Esophagus muscularis mucosa (tissue), 4 donors: ENCODE measurements at places on chromosomes 7 and 10.

GRCh38 chr10:122463466-122464249 lies 2.3 kb downstream of the HTRA1 start:
- DNase-seq, result no peak

DNA sequence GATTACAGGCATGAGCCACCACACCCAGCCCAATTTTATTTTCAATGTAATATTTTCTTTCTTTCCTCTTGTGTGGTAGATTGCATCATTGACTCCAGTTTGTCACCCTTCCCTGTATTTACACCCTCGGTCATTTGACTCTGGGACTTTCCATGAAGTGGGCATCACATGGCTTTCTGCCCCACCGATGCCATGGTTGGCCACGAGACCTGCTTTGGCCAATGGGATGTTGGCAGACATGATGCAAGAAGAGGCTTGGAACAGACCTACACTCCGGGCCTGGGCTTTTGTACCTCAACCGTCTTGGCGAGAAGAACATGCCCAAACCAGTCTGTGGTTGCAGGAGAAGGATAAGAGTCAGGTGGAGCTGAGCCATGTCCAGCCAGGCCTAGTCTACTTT lies 38.8 kb upstream of the CACUL1 start:
- DNase-seq, result no peak

- DNase-seq, result no peak
These were observed 5.0 kb upstream of the ANKRD61 start for GRCh38 chr7:6026011-6026819.

- DNase-seq, result no peak
These were observed 64.3 kb downstream of the MGMT start for GRCh38 chr10:129531195-129531968.

DNA sequence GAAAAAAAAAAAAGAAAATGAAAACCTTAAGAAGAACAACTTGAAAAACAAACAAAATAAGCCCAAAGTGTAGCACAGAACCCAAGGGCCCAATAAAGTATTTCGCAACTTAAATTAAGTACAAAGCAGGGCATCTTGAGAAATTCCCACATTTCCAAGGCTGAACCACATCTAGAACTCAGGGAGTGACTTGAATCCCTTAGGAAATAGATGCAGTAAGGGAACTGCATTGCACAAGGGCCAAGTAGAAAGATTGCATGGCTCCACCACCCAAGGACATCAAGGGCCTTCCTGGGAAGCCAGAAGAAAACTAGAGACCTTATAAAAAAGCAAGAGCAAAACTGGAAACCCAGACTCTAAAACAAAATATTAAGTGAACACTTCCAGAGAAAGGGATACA lies 352.7 kb downstream of the CXCL12 start:
- DNase-seq, result no peak

DNA sequence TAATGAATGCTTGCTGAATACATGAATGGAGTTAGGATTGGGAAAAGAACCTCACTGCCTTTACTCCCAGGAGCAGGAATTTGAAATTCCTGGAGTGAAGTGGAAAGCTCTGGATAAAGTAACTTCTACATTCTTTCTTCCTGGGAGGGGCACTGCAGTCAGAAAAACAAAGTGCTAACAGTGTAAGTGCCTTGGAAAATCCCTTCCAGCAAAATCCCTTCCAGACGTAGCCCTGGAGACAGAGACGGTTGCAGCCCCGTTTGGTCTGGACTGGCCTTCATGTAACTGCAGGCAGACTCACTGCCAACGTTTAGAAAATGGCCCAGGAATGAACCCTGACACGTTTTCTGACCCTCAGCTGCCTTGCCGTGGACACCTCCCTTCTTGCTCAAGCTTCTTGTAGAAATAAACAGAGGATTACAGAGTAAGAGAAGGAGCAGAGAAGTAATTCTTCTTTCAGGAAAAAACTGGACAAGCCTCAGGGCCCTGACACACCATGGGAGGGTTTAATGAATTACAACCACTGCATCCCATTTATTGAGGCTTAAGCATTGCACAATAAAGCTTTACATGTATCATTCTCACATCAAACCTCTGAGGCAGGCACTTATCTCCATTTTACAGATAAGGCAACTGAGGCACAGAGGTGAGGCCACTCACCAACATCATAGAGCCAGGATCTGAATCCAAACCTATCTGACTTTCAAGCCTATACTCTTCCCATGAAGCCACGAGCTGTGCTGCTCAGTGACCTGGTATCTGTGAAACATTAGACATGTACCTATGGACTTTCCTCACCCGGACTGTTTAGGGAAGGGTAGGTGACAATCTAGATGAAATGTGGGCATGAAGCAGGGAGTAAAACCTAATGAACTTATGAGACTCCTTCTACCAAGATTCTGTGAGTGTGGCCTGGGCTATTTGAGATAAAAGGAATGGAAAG lies 7.8 kb downstream of the ITPRIP start:
- DNase-seq, result peak; percentile 96

DNA sequence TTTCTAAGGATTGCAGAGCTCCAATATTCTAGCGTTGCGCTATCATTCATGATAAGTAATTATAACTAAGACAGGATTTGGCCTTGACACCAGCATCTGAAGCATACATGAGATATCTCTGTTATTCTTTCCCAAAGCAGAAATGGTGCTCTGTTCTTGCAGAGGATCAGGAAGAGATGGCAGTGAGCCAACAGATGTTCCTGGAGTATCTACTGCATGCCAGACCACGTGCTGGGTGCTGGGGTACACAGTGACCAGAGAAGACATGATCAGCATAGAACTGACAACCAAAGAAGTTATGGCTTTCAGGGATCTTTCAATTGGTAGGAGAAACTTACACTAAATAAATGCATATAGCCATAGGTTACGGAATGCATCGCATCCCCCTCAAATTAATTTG lies 63.7 kb upstream of the PLXNA4 start:
- DNase-seq, result no peak

- no peak for DNase-seq
These were observed 16.6 kb downstream of the GTF2I start for GRCh38 chr7:74674166-74674565.

DNA sequence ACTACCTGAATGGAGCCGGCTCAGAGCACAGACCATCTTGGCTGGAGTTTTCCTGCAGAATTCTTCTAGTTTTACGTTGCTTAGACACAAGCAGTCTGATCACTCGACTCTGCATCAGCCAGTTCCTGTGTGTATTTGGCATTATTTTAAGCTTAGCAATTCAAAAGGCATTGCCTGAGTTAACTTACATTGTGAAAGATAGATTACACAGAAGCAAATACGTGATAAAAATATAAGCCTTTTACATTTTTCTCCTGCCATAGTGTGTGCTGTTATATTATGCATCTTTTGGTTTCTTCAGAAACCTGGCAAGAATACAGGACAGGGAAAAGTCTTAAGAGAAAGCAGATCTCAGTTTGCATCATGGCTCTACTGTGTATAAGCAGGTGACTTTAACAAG lies 98.1 kb downstream of the LRRC4 start:
- DNase-seq, result no peak

GRCh38 chr10:104895541-104895940 lies 254.5 kb downstream of the SORCS3 start:
- no peak for DNase-seq

- DNase-seq, result no peak
These were observed 61.1 kb downstream of the PTPRN2 start for GRCh38 chr7:158526531-158526930.

GRCh38 chr7:55731931-55732330 lies 130.6 kb downstream of the SEPTIN14 start:
- no peak for DNase-seq

- DNase-seq, result no peak
These were observed 29.1 kb downstream of the NUDCD3 start for GRCh38 chr7:44461387-44461786.

DNA sequence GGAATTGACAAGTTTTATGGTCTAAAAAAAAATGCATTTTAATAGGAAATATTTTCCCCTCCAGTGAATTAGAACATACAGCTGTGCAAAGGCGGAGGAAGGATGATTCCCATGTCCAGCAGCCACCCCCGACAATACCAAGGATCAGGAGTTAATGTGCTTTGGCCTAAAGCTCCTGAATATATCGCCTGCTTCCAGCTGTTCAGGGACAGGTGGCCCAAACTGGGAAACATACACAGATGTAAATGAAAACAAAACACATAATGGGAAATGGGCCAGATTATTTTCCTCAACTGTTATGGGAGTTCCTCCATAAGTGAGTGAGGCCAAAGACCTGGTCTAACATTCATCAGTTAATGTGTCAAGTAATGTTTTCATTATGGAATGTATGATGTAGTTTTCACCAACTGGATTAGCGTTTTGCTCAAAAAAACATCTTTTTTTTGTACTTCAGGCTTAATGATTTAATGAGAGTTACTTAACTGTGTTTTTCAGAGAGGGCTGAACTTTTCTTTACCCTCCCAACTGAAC lies 55.1 kb upstream of the LAMB1 start:
- DNase-seq, result peak; percentile 68

GRCh38 chr7:96548664-96549063 lies 161.0 kb downstream of the SEM1 start:
- DNase-seq, result no peak

DNA sequence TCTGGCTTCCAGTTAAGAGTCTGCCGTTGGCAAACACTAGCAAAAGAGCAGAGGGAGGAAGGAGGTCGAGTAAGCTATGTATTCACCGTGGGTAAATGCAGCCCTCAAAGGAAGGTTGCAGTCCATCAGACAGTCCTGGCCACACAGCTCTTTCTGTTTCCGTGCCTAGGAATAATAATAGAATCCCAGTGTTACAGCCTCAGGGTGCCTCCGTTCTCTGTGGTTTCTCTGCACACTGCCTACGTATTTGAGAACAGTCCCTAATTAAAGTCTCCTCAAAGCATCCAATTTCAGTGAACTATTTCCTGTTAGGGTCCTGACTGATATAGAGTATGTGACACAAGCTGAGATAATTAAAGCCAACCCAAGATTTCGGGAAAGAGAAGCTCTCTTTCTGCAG lies 176.7 kb downstream of the GPAM start:
- peak; percentile 26 for DNase-seq

DNA sequence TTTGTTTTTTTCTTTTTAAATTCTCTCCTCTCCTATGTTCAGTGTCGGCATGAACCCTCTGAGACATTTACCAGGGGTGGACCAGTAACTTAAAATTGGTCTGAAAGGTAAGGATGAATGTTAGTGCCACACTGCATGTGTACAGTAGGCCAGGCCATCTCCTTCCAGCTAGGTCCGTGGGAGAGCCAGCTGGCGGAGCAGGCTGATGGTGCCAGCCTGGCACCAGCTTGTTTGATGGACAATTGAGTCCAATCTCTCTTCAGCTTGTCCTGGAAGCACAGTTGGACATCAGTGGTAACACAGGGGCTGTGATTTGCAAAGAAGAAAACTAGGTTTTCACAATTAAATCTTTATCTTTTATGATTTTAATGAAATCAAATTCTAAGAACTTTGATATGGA lies 136.5 kb downstream of the CNNM2 start:
- no peak for DNase-seq
